ENCODE measurements at places on chromosomes 7 and 10. TPM values are rescaled to one million over a fixed set of nuclear protein-coding genes. Genes with fewer than 3 reads are reported as not detected.

DNA sequence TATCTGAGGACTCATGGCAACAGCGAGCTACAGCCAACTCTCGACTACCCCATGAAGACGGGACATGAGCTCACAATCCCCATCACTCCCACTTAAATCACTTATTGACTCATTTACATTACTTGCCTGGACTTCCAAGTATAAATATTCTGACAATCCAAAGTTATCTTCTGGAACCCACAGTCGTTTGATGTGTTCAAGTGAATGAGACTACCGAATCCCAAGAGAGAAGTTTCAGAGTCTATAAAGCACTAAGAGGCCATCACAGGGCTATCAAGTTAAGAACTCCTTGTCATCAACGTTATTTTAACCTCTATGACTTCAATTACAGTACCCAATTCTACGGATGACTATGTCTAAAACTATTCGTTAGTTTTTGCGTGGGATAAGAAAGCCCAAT, 11.5 kb upstream of the ANAPC16 start:
- H3K4me3 ChIP-seq = no peak overlapping the region
- H3K36me3 ChIP-seq = peaks cover 4% of the 10 kb centered on the region

DNA sequence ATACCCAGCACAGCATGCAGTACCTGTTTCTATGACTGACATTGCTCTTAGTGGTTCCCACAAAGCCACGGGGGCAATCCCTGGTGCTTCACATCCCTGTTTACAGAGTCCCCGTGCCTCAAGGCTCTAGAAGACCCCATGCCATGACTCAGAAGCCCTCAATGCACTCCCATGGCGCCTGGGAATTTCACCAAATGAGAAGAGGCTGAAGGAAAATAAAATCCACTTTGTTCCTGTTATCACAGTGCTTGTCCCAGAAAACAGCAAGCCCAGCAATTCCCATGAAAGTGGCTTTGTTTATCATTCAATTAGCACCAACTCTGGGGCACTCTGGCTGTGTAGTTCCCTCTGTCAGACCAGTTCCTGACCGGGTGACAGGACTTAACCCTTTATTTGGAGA, 268.3 kb downstream of the TNS3 start:
- H3K4me3 ChIP-seq = no peak overlapping the region

DNA sequence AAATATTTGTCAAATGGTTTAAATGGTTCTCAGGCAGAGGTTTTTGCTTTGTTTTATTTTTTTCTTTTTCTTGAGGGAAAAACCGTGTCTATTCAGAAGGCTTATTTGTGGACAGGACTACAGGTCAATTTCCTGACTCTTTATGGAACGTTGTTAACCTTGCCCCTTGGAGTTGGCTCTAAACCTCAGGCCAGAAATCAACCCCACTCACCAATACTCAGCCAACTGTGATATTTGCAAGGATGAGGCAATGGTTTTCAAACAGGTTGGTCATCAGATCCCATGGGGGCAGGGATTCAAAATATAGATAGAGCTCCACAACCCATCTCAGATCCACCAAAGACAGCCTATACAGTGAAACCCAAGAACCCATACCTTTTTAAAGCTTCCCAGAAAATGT, 10.2 kb downstream of the PDLIM1 start:
- no peak overlapping the region for H3K4me3 ChIP-seq
- H3K36me3 ChIP-seq = no peaks in the 10 kb centered on the region
- DNase-seq = no peak
- H3K4me1 ChIP-seq = peaks cover 91% of the 10 kb centered on the region
- H3K27me3 ChIP-seq = no peaks in the 10 kb centered on the region

DNA sequence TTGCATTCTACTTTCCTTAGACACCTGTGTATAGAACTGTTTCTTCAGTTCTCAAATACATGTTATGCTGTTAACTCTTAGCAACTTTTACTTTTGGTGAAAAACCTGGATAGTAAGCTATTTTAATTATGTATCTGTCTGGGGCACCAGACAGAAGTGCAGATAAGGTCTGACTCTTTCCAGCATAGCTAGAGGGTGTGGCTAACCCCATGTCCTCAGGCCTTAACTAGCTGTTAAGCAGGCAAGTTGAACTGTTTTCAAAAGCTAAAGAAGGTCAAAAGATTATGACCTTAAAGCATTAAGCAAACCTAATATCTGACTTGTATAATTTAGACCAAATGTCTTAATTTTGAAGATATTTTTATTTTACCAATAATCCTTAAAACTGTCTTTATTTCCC, 45.1 kb upstream of the INHBA start:
- H3K4me3 ChIP-seq = no peak overlapping the region
- DNase-seq = no peak
- no peak overlapping the region for H3K27ac ChIP-seq
- H3K36me3 ChIP-seq = no peaks in the 10 kb centered on the region
- H3K4me1 ChIP-seq = peaks cover 29% of the 10 kb centered on the region
- no peaks in the 10 kb centered on the region for H3K27me3 ChIP-seq

- no peak overlapping the region for H3K4me3 ChIP-seq
- H3K4me1 ChIP-seq = no peaks in the 10 kb centered on the region
- H3K27ac ChIP-seq = no peak overlapping the region
- H3K27me3 ChIP-seq = no peaks in the 10 kb centered on the region
- H3K36me3 ChIP-seq = no peaks in the 10 kb centered on the region
Observed at GRCh38 chr7:34019301-34019790, 114.0 kb downstream of the BMPER start.

MYO1G gene
- total RNA-seq = 0.36 TPM

ADAM12 gene
- total RNA-seq = not detected

CDNF gene
- total RNA-seq = 3.4 TPM
